NCI-H446 (cell line): ENCODE measurements at places on chromosomes 13 and 19.

DNA sequence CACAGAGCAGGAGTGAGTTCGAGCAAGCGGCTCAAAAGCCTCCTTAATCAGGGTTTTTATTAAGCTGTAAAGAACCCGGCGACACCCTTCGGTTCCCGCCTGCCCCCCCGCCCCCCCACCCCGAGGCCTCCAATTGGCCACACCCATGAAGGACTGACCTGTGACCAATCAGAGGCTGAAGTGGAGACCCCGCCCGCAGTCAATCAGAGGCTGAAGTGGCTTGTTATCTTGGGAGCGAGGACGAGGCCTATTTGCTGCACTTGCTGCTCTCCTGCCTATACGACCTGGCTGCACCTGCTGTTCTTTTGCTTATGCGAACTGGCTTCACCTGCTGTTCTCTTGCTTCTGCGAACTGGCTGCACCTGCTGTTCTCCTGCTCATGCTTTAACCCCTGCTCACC is 844.9 kb downstream of the OLFM4 start:
- DNase-seq: no peak

GRCh38 chr19:18282021-18282787 is 782 bp upstream of the JUND start:
- DNase-seq: no peak

DNA sequence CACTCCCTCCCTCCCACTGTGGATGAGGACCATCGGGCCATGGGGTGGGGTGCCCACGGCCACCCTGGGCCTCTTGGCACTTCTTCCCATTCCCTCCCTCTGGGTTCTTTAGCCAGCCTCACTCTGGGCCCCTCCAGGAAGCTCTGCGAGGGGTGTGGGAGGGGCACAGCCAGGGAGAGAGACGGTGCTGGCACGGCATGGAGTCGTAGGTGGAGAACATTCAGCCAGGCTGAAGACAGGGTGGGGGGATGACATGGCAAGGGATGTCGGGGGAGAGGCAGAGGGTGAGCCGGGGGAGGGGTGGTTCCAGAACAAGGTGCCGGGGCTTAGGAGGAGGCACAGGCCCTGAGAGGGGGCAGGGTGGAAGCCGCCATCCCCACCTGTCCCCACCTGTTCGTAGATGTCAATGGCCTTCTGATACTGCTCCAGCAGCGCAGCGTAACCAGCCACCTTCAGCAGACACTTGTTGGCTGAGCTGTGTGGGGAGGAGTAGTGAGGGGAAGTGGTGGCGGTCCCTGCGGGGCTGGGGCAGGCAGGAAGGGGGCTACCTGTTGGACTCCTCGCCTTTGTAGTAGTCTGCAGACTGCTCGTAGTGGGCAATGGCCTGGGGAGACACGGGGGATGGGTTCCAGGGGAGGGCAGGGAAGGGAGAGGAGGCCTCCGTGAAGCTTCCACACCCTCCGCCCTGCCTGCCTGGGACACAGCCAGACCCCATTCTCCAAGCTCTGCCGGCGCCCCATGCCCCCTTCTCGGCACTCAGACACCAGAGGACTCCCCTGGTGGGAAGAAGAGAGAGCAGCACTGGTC is 8.8 kb upstream of the KPTN start:
- no peak for DNase-seq

GRCh38 chr19:50515168-50515561 is 1.5 kb upstream of the ASPDH start:
- DNase-seq: no peak

GRCh38 chr13:21531455-21531854 is 72.4 kb upstream of the ZDHHC20 start:
- DNase-seq: no peak

- DNase-seq: no peak
Observed at GRCh38 chr13:31159306-31159705, 2.4 kb downstream of the HSPH1 start.

DNA sequence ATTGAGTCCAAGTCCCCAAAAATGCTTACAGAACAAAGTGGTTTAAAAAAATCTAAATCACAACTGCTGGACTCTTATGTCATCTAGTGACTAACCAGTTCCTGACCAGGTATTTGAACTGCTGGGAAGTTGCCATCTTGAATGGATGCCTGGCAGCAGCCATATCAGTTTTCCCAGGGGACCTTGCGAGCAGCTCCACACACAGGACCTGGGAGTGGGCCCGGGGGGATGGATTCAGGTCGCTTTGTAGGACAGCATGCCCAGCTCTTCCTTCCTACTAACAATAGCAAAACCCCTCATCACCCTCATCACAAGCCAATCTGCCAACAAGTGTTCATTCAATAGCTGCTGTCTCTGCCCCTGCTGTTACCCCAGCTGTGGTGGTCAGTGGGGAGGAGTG is 65.3 kb downstream of the KCTD15 start:
- no peak for DNase-seq

- DNase-seq: peak; percentile 30
Observed at GRCh38 chr13:68176475-68176874, 946.3 kb upstream of the PCDH9 start.

DNA sequence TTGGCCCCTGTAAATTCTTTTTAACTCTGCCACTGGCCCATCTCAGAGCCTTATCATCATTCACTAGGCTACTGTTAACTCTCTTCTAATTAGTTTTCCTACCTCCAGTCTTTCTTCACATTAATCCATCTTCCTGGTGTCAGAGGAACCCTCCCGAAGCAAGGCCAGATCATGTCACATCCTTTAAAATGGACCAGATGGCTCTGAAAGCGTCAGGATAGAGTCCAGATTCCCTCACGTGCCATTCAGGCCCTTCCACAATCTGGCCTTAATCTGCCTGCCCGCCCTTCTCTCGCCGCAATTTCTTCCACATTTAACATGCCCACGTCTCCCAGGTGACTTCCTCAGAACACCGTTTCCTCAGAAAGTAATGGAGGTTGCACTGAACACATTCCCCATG is 86.5 kb downstream of the RFC3 start:
- DNase-seq: no peak

DNA sequence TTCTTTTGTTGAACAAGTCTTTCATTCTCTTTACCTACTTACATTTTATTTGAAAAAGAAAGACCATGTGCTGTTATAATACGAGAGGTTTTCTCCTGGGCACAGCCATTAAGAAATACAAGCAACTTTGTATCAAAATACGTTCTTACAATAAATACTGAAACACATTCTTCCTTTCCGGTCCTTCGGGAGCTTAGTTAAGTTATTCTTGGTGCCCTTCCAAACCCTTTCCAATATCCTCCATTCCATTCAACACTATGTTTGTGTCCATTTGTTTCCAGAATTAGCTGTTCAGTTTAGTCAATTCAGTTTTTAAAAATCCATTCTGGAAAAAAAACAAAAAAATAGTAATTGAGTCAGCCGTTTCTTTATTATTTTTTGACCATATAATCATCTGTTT is 746.8 kb upstream of the SLC10A2 start:
- DNase-seq: no peak

GRCh38 chr19:1590641-1591397 is 1.8 kb downstream of the MBD3 start:
- DNase-seq: peak; percentile 52

GRCh38 chr13:38180670-38181069 is 169.0 kb upstream of the UFM1 start:
- no peak for DNase-seq

GRCh38 chr13:93045836-93046235 is 180.8 kb upstream of the GPC6 start:
- DNase-seq: no peak

- DNase-seq: no peak
Observed at GRCh38 chr19:53079313-53079924, 23.8 kb downstream of the ZNF160 start.

DNA sequence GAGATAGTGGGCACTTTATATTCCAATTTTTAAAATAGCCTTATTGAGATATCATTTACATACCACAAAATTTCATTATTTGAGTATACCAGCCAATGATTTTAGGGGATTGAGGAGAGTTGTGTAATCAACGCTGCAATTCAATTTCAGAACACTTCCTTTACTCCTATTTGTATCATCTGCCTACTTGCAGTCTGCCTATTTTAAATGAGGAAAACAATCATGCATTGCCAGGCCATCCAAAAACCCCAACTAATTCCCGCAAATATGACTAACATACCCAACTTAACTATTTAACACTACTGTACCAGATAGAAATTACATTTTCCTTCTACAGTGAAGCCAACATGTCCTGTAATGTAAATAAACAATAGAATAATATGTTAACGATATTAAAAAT is 26.7 kb downstream of the CAB39L start:
- DNase-seq: no peak

DNA sequence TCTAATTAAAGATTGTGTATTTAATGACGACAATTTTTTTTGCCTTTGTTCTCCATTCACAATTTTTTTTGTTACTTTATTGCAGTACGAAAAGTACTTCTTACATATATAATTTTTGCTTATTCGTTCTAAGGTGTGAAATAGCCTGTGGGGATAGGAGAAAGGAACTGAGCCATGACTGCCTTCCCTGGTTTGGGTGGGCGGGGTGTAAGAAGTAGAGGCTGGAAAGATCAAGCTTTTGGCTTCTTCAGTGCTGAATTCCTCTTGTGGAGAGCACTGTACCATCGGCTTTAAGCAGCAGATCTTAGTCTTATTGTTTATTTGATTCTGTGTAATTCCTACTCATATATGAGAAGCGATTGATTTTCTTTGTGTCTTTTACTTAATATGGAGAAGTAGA is 115.8 kb downstream of the NBEA start:
- no peak for DNase-seq

DNA sequence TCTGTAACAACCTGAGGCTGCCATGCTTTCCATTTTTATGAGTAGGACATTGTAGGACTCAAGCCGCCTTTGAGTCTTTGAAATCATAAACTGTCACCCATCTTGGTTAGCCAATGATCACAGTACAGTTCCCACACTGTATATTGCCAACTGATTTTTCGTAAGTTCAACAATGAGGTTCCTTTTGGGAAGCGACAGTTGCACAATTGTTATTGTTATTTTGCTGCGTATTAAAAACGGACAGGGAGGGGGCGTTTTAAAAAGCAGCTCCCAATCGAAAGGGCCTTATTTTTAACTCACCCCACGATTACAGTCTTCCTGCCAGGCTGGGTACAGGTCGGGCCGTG is 601 bp downstream of the SLC46A3 start:
- DNase-seq: no peak

DNA sequence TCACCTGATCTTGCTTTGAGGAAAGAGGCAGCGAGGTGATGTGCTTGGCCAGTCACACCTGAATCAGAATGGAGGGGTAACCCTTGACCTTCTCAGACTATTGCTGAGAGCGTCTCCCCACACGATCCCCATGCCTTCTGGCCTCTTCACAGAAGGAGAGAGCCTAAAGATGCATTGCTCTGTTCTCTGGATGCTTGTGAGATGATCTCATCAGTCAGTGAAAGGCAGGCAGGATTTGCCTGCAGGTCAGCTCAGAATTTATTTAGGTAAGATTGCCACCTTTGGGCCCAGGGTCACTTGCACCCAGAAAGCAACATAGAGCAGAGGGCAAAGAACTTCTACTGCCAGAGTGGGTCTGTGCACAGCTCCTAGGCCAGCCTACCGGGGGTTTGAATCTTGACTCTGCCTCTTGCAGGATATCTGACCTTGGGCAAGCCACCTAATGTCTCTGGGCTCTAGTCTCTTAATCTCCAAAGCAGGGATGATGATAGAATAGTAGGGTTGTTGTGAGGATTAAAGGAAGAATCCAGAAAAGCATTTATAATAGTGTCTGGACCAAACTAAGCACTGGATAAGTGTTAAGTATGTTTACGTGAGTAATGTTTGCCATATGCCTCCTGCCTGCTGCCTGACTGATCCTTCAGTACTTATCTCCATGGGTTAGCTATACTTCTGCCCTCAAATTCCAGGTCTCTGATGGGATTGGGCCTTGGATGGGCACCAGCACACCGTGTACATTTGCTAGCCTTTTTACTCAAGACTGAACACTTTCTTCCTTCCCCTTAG is 8.4 kb upstream of the FLT1 start:
- no peak for DNase-seq

DNA sequence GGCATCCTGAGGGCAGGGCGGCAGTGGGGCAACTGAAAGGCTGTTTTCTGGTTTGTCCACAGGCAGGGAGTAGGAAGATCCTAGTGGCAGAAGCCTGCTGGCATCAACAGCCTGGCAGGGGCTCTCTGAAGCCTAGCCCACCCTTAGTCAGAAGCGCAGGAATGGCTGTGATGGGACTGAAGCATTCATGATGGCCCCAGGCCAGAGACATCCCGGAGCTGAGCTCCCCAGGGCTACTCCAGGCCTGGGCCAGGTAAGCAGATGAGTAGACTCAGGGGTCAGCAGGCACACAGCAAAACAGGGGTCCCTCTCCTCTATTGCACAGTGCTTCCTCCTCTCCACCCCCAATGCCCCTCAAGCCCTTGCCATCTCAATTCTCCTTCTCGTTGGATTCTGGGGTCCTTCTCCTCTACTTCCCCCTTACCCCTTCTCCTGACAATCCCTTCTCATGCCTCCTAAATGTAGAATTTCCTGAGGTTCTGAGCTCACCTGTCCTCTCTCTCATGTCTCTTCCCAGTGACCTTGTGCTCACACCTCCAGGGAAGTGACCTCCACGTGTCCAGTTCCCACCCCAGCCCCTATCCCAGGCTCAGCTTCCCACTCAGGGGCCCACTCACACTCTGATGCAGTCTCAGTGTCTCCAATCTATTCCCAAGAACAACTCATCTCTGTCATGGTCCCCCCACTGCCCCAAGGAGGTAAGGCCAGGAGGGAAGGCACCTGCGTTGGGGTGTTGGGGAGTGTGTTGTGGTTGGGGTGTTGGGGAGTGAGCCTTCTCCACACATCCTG is 158.7 kb upstream of the ZNF507 start:
- no peak for DNase-seq

GRCh38 chr19:6587093-6587820 is 3.7 kb downstream of the CD70 start:
- no peak for DNase-seq

DNA sequence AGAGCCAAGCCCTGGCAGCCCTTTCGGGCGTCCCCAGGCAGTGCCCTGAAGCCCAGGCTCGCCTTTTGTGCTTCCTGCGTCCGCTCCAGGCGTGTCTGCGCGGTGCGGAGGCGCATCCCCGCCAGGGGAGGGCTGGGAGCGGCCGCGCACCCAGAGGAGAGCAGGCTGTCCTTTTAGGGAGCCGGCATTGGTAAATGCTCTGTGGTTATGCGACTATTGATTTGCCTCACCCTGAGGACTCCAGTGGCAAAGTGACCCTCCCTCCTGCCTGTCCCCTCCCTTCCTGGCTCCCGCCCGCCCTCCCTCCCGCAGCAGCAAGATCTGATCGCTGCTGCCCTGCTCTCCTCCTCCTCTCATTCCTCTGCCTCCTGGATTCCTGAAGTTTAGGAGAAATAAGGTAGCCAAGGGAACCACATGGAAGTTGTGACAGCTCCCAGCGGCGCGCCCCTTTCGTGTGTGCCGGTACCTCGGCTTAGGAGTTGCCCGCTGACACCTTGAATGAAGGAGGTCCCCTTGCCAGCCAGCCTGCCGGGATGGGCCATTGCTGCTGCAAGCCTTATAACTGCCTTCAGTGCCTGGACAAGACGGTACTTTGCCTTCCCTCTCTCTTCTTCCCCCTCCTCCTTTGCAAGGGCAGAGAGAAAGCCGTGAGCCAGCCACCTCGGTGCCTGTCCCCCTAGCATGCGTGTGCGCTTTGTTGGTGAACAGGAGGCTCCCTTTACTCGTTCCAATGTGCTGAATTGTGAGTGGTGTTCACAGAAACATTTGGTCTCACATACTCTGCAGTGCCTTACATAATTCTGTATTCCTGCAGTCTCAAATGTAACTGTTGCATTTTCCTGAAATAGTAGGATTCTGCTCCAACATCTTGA is 166.9 kb downstream of the SLC7A1 start:
- DNase-seq: no peak
